NCI-H1930 (cell line): ENCODE measurements at places on chromosomes 3 and 15.

DNA sequence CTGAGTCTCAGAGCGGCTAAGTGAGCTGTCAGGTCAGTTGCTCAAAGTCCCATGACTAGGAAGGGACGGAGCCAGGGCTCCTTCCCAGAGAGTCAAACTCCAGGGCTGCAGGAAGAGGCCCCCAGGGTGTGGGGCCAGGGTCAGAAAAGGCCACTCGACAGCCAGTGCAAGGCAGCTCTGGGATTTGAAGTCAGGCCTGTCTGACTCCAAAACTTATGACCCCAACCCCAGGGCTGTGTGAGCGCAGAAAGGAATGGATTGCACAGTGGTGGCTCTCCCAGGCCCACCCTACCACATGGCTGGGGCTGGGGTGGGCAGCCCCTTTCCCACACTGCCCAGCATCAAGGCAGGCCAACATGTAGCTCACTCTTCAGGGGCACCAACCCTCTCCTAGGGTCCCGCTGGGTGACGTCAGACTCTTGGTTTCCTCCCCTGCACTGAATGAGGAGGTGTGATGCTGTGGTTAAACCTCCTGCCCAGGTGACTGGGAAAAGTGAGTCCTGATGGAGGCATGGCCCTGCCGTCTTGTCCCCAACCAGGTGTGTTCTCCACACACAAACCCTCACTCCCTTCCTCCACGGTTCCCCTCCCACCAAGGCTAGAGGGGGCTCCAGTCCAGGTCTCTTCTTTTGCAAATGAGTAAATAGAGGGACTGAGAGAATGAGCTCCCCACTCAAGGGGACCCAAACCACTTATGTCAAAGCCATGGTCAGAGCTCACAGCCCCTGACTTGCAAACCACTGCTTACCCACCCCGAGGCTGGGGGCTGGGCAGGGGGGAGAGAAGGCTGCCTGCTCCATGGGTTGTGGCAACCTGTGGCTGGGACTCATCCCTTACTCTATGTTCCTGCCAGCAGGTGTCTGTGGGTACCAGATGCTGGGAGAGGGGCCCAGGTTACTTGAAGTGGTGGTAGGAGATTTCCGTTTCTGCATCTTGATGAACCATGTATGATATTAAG lies 23.8 kb upstream of the CORO2B start:
- DNase-seq: no peak

DNA sequence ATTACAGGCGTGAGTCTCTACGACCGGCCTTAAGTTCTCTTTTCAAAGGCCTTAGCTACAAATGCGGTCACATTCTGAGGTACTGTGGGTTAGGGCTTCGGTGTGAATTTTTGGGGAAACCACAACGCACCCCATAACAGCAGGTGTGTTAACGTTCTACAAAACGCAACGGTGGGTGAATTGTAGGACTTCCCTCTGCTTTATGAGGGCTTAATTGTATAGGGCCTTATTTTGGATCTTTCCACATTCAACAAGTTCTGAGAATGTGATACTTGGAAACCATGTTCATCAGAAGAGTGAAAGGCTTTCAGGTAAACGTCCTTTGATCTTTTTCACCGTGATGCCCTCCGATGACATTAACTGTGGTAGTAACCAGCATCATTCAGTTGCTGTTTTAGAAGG lies 998.6 kb upstream of the CFAP20DC start:
- no peak for DNase-seq

- no peak for DNase-seq
These were observed 41.8 kb downstream of the ZNF710 start for GRCh38 chr15:90042766-90043529.

GRCh38 chr3:156109989-156110388 lies 10.4 kb upstream of the KCNAB1 start:
- no peak for DNase-seq
